GM20000 (cell line): ENCODE measurements at places on chromosomes 3 and 15.

GRCh38 chr15:40146037-40146436, 14.8 kb upstream of the BUB1B start:
- DNase-seq = no peak

- no peak for DNase-seq
These were observed 17.0 kb downstream of the SOX2 start for GRCh38 chr3:181728470-181729340.

GRCh38 chr3:149657321-149657925, 402 bp downstream of the WWTR1 start:
- no peak for DNase-seq

DNA sequence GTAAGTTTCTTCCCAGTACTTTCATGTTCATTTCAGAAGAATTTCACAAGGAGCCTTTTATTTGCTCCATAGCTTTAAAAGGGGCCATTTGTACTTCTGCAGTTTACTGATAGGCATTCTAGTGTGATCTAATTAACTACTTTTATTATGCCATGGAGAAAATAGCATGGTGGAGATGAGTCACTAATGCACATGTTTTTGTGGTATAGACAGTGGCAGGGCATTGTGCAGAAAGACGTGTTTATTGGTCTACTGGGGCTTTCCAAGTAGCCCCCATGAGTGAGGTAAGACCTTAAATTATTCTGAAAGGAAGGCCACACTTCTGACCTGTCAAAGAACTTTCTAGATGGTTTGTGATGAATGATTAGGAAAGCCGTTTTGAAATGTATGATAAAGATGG, 810.0 kb upstream of the NR2F2 start:
- no peak for DNase-seq

- DNase-seq = no peak
These were observed 5.1 kb downstream of the FSIP1 start for GRCh38 chr15:39777496-39777895.

GRCh38 chr15:83155942-83156341, 48.5 kb downstream of the TM6SF1 start:
- DNase-seq = no peak

- DNase-seq = no peak
These were observed 12.3 kb upstream of the CRBN start for GRCh38 chr3:3191675-3192285.

DNA sequence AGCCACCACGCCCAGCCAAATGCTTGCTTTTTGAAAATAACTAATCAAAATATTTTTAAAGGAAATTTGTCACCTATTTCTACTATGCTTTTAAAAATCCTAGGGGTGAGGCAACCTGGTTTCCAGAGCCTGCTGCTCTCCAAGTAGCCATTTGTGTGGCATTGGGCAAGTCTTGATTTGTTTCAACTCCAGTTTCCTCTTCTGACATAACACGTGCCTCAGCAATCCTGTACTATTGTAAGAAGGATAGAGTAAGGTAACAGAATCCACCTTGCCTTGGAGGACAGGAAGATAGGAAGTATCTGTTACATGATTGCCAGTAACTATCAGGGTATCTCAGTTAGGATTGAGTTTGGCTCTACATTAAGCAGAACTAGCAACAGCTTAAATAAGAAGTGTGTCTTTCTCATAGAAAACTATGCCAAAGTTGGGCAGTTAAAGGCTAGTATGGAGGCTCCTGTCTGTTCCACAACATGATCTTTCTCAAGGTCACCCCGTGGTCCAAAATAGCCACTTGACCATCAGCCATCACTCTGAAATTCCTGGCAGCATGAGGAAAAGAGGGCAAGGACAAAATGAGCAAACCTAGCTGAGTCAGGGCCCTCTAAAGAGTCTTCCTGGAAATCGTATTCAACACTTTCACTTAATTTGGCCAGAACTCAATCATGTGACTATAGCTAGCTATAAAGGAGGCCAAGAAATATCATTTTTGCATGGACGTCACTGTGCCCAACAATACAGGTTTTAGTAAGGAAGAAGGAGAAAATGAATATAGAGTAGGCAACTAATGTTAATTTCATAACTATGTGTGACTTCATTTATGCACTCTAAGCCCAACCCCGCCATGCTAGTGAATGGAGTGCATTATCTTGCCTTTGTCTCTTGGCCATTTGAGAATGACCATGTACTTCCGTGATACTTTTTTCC, 66.1 kb downstream of the HMG20A start:
- DNase-seq = no peak

- DNase-seq = no peak
These were observed 55.2 kb downstream of the WNT7A start for GRCh38 chr3:13824521-13825310.

GRCh38 chr3:50830451-50830850, 155.7 kb downstream of the DOCK3 start:
- DNase-seq = no peak

- no peak for DNase-seq
These were observed 190.7 kb upstream of the CTDSPL start for GRCh38 chr3:37670961-37671483.

DNA sequence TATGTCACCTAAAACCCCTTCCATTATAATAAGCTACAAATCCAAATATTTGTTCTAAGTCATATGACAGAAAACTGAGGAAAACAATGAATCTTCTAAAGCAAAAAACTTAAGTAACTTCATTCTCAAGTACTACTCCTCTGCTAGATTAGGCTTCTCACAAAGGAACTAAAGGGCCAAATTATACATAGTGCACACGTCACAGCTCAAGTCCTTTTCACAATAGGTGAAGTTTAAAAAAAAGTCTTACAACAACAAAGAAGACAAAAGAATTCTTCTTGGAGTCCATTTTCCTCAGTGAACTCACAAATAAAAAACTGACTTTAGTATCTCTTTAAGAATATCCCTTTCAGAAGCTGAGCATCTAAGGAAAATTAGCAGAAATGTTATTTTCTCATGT, 479.9 kb downstream of the MAGI1 start:
- DNase-seq = no peak

DNA sequence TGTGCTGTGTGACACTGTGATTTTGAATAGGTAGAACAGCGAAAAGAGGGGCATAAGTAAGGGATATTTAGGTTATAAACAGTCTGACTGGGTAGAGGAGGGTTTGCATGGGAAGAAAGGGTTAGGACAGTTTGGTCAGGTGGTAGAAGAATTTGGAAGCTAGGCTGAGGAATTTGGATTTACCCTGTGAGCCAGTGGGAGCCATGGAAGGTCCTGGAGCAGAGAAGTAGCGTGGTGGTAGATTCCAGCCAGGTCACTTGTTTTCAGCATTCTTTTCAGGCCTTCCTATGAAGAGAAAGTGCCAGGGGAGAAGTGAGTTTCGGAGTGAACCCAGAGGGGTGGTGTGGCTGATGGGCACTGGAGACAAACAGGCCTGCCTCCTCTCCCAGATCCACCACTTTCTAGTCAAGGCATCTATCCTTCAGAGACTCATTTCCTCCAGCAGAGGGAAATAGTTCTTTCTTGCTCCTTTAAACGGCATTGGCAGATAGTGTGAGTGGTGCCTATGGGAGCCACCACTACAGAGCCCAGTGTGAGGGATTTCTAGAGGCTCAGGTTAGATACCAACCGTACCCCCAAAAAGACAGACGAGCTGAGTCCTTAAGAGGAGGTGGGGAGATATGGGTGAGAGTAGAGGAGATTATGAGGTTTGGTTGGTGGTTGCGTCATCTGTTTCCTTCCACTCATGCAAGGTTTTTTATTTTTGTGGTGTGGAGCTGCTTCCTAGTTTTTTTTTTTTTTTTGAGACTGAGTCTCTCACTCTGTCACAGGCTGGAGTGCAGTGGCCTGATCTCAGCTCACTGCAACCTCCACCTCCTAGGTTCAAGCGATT, 21.2 kb downstream of the PXK start:
- DNase-seq = no peak

DNA sequence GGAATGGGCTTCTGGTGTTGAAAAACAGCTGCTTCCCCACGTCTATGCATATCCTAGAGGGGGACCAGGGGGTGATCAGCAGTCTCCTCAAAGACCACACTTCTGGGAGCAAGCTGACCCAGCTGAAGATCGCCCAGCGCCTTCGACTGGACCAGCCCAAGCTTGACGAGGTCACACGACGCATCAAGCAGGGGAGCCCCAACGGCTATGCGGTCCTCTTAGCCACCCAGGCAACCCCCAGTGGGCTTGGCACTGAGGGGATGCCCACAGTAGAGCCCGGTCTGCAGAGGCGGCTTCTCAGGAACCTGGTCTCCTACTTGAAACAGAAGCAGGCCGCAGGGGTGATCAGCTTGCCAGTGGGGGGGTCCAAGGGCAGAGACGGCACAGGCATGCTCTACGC, 2.5 kb downstream of the RBM15B start:
- DNase-seq = no peak

DNA sequence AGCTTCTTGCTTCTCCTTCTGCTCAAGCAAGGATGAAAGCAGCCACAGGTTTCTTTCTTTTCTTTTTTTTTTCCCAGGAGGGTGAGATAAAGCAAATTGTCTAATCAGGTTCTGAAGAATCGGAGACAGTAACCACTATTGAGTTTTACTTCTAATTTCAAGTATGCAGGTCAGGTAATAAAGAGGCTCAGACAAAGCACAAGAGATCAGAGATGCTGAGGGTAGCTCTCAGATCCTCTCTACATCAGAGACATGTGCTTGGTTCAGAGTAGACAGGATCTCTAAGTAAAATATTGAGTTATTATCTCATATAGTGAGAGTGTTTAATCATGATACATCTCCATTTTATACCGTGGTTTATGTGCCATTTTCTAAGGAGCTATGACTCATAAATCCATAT, 168.5 kb downstream of the NFKBIZ start:
- DNase-seq = no peak
